PC-3 (cell line): ENCODE measurements at places on chromosomes 3 and 15.

DNA sequence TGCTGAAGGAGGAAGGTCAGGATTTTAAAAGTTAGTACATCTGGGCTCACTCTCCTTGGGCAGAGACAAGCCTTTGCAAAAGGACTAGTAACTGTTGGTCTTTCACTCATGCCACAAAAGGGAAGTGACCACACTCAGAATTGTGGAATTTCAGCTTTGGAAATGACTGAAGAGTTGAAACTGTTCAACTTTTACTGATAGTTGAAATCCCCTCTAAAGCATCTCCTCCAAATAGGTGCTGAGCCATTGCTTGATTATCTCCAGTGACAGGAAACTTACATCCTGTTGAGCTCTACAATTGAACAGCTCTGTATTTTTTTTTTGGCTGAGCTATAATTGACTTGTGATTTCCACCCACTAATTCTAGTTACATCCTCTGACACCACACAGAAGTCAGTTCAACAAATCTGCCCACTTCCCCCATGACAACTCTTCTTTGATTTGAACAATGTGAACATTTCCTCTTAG is 254.8 kb upstream of the TPRG1 start:
- DNase-seq: no peak

GRCh38 chr15:64851503-64851840 is 9.8 kb downstream of the PLEKHO2 start:
- no peak for DNase-seq

DNA sequence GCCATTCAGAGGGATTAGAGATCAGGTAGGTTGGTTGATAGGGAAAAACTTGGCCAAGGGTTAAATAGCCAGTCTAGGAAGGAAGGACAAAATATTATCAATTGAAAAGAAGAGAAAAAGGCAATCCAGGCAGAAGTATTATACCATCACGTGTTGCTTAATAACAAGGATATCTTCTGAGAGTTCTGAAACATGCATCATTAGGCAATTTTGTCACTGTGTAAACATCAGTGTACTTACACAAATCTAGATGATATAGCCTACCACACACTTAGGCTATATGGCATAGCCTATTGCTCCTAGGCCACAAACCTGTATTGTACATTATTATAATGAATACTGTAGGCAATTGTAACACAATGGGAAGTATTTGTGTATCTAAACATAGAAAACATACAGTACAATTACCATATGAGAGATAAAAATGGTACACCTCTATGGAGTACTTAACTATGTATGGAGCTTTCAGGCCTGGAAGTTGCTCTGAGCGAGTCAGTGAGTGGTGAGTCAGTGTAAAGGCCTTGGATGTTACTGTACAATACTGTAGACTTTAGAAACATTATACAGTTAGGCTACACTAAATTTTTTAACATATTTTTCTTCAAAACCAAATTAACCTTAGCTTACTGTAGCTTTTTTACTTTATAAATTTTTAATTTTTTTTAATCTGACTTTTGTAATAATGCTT is 2.7 kb downstream of the TEX55 start:
- DNase-seq: peak; percentile 87

- DNase-seq: no peak
Measured at GRCh38 chr3:151329363-151329762, at the start of gene P2RY13. TSS of gene P2RY13 (minus strand) at chr3:151329549. CDS start at chr3:151329528, 21 bp downstream.

GRCh38 chr3:78221796-78222195 is 1181.9 kb downstream of the ROBO2 start:
- DNase-seq: peak; percentile 11

GRCh38 chr15:98894312-98894711 is 113.3 kb downstream of the PGPEP1L start:
- DNase-seq: no peak

- no peak for DNase-seq
Measured at GRCh38 chr3:187931101-187931500, 185.8 kb upstream of the BCL6 start.

GRCh38 chr15:77630956-77631744 is 1.6 kb downstream of the LINGO1 start:
- DNase-seq: no peak

DNA sequence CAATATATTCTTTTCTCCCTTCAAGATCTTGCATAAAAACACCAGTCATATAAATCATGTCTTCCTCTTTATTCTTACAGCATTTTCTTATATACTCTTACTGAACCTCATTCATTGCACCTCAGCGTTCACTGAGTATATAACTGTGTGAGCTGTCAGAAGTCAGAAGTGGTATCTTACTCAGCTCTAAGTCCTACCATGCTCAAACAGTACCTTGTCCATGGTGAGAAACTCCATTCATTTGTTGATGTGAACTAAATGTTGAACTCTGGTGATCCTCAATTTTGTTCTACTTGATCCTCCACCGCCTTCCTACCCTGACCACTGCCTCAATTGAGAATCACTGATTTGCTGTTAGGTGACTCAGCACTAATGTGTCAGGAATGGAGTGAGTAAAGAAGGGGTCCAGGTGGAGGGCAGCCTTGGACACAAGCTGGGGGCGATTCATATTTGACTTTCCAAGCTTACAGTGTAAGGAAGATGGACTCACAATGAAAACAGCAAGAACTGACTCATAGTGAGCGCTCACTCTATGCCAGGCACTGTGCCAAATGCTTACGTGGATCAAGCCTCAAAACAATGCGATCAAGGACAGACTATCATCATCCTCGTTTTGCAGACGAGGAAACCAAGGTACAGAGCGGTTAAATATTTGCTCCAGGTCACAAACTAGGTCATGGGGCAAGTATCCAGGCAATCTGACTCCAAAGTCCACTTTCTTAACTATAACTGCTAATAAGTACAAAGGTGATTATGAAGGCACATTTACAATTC is 13.5 kb upstream of the ZFYVE19 start:
- peak; percentile 98 for DNase-seq

- DNase-seq: no peak
Measured at GRCh38 chr3:100163787-100164186, 49.5 kb upstream of the FILIP1L start.

DNA sequence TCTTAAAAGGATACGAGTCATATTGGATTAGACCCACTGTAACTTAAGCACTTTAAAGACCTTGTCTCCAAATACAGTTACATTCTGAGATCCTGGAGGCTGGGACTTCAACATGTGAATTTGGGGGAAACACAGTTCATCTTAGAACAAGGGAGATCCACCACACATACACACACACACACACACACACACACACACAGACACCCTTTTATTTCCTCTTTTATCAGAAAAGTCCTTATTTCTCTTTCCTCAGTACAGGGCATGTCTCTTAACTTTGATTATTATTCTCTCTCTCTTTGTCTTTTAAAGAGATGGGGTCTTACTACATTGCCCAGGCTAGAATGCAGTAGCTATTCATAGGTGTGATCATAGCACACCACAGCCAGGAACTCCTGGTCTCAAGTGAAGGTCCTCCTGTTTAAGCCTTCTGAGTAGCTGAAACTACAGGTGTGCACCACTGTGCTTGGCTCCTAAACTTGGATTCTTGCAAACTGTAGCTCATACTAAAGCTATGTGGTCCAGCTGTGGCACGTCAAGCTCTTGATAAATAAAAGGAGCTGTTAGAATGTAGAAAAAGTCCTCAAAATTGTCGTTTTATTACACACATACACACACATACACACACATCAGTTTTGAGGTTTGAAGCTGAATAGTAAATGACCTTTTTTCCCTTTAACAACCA is 7.4 kb downstream of the GOLM2 start:
- DNase-seq: peak; percentile 22
